ENCODE measurements at places on chromosomes 5 and 9. TPM values are rescaled to one million over a fixed set of nuclear protein-coding genes. Genes with fewer than 3 reads are reported as not detected.

- H3K36me3 ChIP-seq = no peaks in the 10 kb centered on the region
- no peak overlapping the region for H3K4me3 ChIP-seq
- no peak for DNase-seq
- no peaks in the 10 kb centered on the region for H3K4me1 ChIP-seq
Measured at GRCh38 chr9:101727612-101728524, 10.6 kb downstream of the GRIN3A start.

DNA sequence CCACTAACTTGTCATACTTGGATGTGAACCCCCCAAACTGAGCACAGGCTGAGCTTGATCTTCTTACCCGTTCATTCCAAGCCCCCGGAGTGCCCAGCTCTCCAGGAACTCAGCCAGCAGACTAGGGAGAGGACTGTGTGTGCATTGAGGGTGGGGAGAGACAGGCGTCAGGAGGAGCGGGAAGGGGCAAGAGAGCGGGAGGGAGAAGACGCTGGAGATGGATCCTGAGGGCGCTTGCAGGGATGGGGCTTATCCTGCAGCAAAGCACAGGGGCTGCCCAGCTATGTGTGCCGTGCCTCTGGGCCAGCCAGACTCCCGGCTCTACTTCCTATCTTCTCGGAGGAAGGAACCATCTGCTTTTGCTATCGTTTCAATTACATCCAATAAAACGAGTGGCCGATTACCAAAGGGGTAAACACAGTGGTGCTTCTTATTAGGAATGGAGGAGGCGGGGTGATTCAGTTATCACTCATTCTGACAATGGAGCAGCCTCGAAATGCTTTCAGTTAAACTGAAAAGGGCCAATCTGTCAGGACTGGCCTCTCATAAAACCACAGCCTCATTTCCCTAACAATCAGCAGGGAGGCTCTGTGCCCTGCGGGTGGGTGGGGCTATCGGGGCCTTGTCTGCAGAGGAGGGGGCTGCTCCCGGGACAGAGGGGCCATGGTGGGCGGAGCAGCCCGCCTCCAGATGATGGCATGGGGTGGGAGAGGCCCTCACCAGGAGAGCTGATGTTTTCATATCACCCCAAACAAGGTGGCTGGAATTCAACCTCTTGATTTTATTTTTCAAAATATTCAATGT is 168.2 kb downstream of the DAB2IP start:
- no peaks in the 10 kb centered on the region for H3K36me3 ChIP-seq
- H3K27me3 ChIP-seq = no peaks in the 10 kb centered on the region
- no peak overlapping the region for H3K4me3 ChIP-seq
- no peak overlapping the region for H3K27ac ChIP-seq

DNA sequence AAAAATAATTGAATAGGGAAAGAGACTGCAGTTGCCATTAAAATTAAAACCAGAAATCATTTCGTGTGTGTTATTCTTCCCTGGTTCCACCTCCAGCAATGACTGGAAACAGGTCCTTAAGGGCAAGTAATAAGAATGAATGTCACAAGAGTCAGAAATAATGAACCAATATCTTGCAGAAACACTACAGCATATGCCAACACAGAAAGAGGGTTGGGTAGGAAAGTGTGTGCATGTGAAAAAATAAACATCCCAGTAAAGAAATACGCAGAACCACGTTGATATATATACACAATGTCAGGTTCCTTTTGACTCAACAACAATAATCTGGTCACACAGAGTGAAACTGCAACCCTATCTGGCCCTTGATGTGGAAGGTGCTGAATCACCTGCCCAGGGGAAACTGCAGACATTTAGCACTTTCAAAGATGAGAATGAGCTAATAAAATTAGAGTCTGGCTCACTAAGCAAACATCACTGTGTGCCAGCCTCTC is 15.0 kb downstream of the HMHB1 start:
- no peak overlapping the region for H3K27ac ChIP-seq
- peaks cover 26% of the 10 kb centered on the region for H3K4me1 ChIP-seq
- no peak overlapping the region for H3K4me3 ChIP-seq

SQSTM1 gene
- polyA plus RNA-seq = 116 TPM

DNA sequence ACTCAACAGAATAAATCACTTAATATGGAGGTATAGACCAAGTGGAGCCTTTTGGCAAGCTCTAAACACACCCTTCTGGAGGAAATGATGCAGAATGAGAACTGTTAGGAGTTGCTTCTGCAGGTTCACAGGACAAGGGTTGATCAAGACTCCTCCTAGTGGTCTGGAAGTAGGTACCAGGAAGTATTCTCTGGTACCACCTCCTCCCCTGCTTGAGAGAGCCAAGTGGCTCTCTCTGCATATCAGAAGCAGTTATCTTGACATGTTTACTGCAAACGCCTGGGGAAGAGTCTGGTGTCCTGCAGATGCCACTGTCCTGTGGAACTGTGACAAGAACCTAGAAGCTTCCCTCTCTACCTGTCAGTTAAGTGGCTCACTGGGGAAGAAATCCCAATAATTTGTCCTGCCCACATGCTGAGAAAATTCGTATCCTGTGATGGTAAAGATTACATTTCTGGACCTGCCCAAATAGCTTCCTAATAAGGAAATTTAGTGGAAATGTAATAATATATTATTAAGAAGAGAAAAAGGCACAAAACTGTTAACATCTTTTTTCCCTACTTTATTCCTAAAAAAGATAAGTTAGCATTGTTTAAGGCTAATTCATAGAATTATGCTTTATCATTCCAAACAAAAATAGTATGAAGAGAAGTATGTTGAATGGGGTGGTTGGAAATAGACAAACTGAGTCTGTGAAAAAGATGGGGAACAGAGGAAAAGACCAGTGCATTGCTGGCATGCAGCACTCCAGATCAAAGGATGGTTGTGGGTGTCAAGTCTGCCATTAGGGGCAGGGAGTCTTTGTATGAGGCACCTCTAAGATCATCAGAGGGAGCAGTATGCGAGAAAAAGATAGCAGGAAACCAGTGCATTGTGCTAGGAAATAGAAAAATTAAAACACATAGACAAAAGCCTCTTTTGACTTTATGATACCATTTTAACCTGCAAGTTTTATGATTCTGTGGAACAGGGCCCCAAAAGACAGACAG is 118.8 kb downstream of the CDC42SE2 start:
- H3K4me3 ChIP-seq = no peak overlapping the region
- peak overlapping the region; percentile 95 for H3K27ac ChIP-seq
- peaks cover 57% of the 10 kb centered on the region for H3K4me1 ChIP-seq
- peaks cover 9% of the 10 kb centered on the region for H3K36me3 ChIP-seq
- DNase-seq = peak; percentile 71

GRCh38 chr5:88872971-88873370 is 10.0 kb downstream of the MEF2C start:
- 0 out of 2 replicates have a peak overlapping the region, but pooled peaks have one; percentile 1 for H3K27ac ChIP-seq
- no peaks in the 10 kb centered on the region for H3K27me3 ChIP-seq
- H3K4me3 ChIP-seq = peak overlapping the region; percentile 30
- peaks cover 20% of the 10 kb centered on the region for H3K36me3 ChIP-seq
- H3K4me1 ChIP-seq = no peaks in the 10 kb centered on the region
